HFFc6 (cell line): ENCODE measurements at places on chromosomes 12 and 14.
A peak's percentile ranks its signal among the peaks of the same experiment; 100 is the strongest.

- no peak for DNase-seq
Observed at GRCh38 chr14:83870546-83871270, 1659.2 kb upstream of the FLRT2 start.

DNA sequence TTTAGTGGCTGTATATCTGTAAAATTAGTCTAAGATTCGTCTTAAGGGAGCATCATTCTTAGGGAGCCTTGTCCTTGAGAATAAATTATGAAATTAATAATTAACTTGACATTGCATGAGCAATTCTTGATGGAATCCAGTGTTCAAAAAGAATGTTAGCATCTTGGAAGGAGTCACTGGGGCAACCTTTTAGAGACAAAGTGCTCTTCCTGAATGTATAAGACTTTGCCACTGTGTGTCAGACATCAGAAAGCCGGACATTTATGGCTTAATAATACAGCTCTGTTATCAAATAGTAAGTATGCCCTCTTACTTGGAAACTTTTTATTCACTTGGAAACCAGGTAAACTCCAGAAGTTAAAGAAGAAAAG is 83.3 kb downstream of the CCER1 start:
- no peak for DNase-seq

GRCh38 chr12:92139634-92140150 is 6.0 kb downstream of the BTG1 start:
- peak; percentile 25 for DNase-seq

GRCh38 chr14:81537193-81537592 is 3.5 kb upstream of the SEL1L start:
- no peak for DNase-seq

- no peak for DNase-seq
Observed at GRCh38 chr12:20950248-20950647, 139.7 kb downstream of the SLCO1B3 start.

- peak; percentile 96 for DNase-seq
Observed at GRCh38 chr12:13173012-13173932, 23.3 kb upstream of the EMP1 start.
